T-helper 17 cell (primary cell): ENCODE measurements at places on chromosomes 7 and 10.

GRCh38 chr10:70587045-70587658 is 15.4 kb downstream of the PRF1 start:
- peaks cover 2% of the 10 kb centered on the region for H3K4me1 ChIP-seq
- H3K27me3 ChIP-seq, result peaks cover 38% of the 10 kb centered on the region
- H3K4me3 ChIP-seq, result no peak overlapping the region
- DNase-seq, result no peak

GRCh38 chr10:45075216-45075615 is 74.5 kb downstream of the ZNF22 start:
- H3K4me3 ChIP-seq, result no peak overlapping the region
- no peak overlapping the region for H3K27ac ChIP-seq
- H3K4me1 ChIP-seq, result no peaks in the 10 kb centered on the region
- DNase-seq, result no peak
- H3K36me3 ChIP-seq, result peaks cover 2% of the 10 kb centered on the region
- H3K27me3 ChIP-seq, result peaks cover 41% of the 10 kb centered on the region

DNA sequence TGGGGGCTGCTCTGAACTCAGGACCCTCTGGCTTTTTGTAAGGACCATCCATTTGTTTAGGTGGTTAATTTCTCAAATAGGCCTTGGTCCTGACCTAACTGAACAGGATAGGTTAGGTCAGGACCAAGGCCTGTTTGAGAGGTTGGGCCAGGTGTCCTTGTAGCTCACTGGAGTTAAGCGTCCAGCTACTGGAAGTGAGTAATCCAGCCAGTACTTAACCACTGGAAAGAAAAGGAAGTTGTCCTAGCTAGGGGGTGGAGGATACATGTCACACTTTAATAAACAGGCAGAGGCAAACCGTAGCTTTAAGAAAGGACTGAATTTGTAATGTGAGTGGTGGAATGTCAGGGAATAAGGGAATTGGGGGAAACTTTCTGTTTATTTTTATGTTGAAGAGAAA is 96.0 kb downstream of the GPR85 start:
- no peaks in the 10 kb centered on the region for H3K4me1 ChIP-seq
- H3K27ac ChIP-seq, result no peak overlapping the region
- no peak overlapping the region for H3K4me3 ChIP-seq

- no peaks in the 10 kb centered on the region for H3K4me1 ChIP-seq
- no peaks in the 10 kb centered on the region for H3K36me3 ChIP-seq
- no peak overlapping the region for H3K4me3 ChIP-seq
- H3K27ac ChIP-seq, result no peak overlapping the region
- H3K27me3 ChIP-seq, result no peaks in the 10 kb centered on the region
- DNase-seq, result no peak
Observed at GRCh38 chr10:109418795-109419194, 504.5 kb downstream of the XPNPEP1 start.

DNA sequence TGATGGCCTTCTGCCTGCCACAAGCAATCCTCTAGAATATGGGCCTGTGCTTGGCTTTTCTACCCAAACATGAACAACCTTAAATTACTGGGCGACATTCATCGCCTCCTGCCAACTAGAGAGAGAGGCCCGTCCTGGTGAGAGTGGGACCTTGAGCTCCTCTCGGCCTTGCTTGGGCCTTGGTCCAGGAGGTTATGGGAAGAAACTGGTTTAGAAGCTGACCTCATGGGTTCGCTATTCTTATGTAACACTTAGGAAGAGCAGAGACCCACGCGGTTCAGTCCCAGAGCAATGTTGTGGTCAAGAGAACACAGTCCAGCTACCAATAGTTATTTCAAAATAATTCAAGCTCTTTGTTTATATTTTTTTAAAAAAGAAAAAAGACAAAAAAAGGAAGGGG is 176.3 kb upstream of the ZNF32 start:
- no peak overlapping the region for H3K4me3 ChIP-seq
- no peaks in the 10 kb centered on the region for H3K36me3 ChIP-seq
- no peak for DNase-seq
- H3K4me1 ChIP-seq, result peaks cover 11% of the 10 kb centered on the region
- peaks cover 13% of the 10 kb centered on the region for H3K27me3 ChIP-seq
